ENCODE measurements at places on chromosomes 6 and 20.

DNA sequence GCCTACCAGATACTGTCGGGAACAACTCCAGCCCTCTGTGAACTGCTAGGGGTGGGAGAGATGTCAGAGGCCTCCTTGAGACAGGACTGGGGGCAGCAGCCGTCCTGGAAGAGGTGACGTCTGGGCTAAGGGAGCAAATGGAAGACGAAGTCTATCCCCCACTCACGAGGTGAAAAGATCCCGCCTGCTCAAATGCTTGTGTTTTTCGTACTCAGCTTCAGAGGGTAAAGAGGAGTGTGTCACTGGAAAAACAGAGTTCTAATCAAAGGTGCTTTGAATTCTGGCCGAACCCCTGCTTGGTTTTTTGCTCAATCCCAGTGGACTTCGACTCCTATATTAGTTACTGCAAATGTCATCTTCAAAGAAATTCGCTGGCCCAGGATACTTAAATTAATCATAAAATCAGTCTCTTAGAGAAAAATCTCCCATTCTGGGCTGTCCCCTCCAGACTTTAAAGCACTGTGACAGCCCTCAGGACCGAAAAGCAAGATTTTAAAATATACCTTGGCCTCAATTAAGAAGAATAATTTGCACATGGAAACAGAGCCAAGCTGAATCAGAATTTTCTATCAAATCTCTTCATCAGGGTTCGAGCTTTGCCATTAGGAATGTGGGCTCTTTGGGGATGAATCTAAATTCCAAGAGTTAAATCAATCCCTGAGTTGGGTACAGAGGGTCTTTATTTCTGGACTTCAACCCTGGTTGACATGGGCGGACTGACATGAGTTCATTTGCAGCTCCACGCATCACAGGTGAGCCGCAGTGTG, 61.8 kb upstream of the AFDN start:
- DNase-seq = no peak

DNA sequence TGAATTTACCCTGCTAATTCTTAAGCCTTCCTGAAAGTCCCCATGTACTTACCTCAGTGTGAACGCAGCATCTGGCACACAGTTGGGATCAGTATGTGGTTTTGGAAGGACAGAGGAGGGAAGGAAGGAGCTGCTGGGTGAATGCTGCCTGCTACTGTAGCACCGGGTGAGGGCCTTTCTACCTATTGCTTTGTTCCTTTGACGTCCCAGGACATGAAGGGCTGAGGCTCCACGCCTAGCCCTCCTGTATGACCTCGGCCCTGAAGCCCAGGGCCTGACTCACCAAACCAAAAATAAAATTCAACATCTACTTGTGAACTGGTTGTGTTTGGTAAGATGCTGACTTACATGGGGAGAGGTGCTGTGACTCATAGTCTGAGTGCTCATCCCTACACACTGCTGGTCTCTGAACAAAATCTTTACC, 51.1 kb downstream of the ARID1B start:
- peak; percentile 63 for DNase-seq

DNA sequence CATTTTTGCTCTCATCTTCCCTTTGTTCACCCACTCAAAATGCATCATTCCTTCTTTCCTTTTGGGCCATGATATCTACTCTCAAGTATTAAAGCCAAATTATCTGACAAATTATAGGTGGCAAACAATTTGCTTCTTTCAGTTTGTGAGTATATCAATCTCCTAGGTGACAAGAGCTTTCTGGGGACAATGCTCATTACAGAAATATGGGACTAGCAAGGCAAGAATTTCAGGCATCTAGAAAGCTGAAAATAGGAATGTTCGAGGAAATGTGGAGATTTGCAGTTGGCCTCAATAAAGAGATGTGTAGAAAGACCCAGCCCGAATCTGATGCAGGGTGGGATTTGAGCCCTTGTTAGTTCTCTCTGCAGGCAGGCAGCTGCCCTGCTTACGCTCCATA, 71.8 kb downstream of the ALDH8A1 start:
- no peak for DNase-seq

DNA sequence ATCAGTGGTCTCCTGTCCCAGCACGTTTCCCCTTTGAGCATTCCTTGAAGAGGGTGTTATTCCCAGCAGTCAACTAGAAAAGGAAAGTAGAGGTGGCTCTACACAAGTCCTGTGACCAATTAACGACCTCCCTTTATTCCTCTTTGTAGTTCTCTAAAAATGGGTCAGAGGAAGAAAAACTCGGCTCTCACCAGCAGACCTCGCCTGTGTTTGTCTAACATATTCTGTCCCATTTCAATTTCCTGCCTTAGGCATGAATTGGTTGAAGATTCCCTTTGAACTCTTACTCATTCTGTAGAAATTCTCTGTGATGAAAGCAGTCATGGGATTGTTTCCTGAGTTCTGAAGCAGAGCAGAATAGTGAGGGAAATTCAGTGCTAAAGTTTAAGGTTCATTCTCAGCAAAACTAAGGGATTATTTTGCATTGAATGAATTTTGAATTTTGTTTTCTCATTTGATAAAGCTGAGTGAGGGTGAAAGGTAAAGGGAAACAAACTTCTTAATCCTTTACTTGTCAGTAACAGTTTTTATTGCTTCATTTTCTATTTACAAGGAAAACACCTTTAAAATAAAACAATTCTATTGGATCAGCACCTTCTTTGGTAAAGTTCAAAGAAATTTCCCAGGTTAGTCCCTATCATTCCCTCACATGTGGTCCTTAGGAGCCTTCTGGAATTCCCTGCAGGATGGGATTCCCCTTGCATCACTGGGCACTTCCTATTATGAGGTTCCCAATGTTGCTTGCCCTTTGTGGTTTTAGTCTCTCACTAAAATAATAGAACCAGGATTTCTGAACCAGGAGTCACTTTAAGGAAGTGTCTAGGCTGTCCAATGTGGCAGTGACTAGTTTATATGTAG, 105.8 kb downstream of the SLX4IP start:
- peak; percentile 41 for DNase-seq
